ENCODE measurements at places on chromosomes 7 and 10.
A peak's percentile ranks its signal among the peaks of the same experiment; 100 is the strongest.

- DNase-seq, result no peak
Measured at GRCh38 chr7:50047716-50048115, 45.3 kb downstream of the ZPBP start.

DNA sequence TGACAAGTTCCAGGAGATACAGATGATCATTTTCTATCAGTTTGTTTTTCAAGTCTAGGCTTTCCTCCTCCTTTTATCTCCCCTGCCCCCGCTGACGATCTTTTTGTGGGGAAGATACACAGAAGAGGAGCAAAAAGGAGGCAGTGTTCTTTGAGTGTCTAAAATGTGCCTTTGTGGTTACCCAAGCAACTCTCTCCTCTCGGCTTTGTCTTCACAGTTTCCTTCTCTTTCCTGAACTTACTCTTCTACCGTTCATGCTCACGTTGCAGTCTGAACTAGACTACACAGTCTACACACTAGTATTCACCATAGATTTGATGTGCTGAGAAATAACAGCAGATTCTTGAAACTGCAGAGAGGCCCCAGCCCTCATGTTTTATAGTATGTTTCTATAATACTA, 23.6 kb downstream of the CEP41 start:
- no peak for DNase-seq

- peak; percentile 9 for DNase-seq
Measured at GRCh38 chr10:14500172-14500765, 169.5 kb upstream of the FRMD4A start.

- no peak for DNase-seq
Measured at GRCh38 chr10:43816351-43817321, 168.0 kb upstream of the ZNF32 start.

- DNase-seq, result no peak
Measured at GRCh38 chr7:77238703-77239136, 39.1 kb upstream of the FGL2 start.

Measured in Calu3 (cell line).